ENCODE measurements at places on chromosomes 4 and X. TPM values are rescaled to one million over a fixed set of nuclear protein-coding genes. Genes with fewer than 3 reads are reported as not detected.
A peak's percentile ranks its signal among the peaks of the same experiment; 100 is the strongest.

Gene PRPS2
- total RNA-seq: 60.6 TPM

Gene OCRL
- 7.5 TPM for total RNA-seq

Gene FGFRL1
- total RNA-seq: 43.1 TPM

Gene RASSF6
- total RNA-seq: 1.3 TPM

Gene REELD1
- total RNA-seq: not detected

Gene HTR2C
- under 0.01 TPM for total RNA-seq

- DNase-seq: no peak
These were observed 44.8 kb downstream of the ARHGAP10 start for GRCh38 chr4:147776716-147777115.

- DNase-seq: peak; percentile 88
These were observed 147.6 kb upstream of the FRG1 start for GRCh38 chr4:189792924-189793618.

DNA sequence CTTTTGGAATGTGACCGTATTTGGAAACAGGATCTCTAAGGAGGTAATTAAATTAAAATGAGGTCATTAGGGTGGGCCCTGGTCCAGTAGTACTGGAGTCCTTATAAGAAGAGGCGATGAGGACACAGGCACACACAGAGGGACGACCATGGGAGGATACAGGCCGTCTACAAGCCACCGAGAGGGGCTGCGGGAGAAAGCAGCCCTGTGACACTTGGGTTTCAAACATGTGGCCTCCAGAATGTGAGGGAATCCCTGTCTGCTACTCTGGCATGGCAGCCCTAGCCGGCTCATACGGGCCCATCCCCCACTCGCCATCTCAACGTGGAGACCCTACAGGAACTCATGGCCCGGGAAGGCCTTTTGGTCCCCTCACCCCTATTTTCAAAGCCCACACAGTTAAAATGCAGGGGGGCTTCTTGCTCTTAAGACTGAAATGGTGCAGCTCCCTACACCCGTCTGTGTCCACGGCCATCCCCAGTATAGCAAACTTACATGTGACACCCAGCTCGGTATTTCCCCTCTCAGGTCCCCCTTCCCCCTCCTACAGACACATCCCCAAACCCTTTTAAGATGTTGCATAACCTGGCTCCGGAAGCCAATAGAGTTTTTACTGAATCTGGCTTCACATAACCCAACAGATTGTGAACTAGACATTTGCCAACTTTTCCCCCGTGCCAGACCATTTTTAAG is 124.1 kb upstream of the TBL1X start:
- DNase-seq: peak; percentile 37

- no peak for DNase-seq
These were observed 33.2 kb upstream of the TBC1D14 start for GRCh38 chr4:6876440-6876839.

DNA sequence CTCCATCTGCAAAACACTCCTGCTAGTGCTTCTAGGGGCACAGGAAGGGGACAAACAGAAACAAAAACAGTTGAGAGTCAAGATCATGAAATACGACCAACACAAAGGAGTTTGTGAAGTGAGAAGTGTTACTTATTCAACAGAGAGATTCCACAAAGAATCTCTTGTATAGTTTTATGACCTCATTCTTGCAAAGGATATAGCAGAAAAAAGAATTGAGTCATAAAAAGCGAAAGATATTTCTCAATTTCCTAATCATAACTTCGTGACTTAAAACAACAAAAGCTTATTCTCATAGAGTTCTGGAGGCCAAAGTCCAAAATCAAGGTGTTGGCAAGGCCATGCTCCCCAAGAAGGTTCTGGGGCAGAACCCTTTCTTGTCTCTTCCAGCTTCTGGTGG is 40.7 kb downstream of the TIGD4 start:
- no peak for DNase-seq

DNA sequence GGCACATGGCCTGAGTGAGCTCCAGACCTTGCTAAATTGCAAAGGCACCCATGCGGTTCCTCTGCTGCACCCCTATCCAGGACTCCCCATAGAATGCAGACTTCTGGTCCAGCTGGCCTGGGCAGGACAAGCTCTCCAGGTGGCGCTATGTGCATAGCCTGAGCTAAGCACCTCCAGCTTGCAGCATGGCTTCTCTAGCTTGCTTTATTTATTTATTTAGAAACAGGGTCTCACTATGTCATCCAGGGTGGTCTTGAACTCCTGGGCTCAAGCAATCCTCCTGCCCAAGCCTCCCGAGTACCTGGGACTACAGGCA is 5.5 kb upstream of the WFS1 start:
- DNase-seq: peak; percentile 75

All from hematopoietic multipotent progenitor cell (in vitro differentiated cells).